ENCODE measurements at places on chromosomes 2 and 18.

DNA sequence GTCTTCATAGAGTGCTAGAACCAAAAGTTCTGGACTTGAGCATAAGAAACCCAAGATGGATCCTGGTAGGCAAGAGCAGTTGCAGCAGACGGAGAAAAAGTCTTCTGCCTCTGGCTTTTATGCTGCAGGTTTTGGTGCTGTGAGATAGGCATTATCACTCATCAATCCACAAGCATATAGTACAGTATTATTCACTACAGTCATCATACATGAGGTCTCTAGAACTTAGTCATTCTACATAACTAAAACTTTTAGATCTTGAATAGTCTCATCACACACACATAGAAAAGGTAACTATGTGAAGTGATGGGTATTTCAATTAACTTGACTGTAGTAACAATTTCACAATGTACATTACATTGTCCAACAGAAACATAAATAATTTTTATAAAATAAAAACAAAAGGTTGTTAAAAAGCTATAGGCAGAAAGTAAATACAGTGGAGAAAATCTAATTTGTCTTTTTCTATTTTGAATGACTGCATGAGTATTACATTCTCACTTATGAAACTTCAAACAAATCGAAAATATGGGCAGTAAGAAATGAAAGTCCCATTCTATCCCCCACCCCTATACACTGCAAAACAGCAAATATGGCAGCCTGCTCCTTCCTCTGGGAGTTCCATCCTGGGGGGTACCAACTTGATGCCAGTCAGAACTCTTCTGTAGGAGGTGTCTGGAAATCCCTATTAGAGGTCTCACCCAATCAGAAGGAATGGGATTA, 534.3 kb upstream of the ACVR2A start:
- DNase-seq: no peak

DNA sequence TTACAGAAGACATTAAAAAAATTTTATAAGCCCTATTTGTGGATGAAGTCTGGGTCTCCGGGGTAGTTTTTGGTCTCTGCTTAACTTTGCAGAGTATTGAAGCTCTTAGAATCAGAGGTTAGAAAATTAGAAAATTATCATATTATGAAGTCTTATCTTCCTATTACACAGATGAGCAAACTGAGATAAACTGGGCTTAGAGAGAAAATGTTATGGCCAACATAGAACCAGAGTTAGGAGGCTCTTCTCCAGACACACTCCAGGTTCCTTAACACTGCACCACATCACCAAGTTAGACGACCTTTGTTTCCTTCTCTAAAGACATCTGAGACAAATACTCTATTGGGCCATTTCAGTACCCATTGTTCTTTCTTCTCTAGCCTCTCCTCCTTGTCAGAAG, 36.7 kb upstream of the NEB start:
- no peak for DNase-seq

DNA sequence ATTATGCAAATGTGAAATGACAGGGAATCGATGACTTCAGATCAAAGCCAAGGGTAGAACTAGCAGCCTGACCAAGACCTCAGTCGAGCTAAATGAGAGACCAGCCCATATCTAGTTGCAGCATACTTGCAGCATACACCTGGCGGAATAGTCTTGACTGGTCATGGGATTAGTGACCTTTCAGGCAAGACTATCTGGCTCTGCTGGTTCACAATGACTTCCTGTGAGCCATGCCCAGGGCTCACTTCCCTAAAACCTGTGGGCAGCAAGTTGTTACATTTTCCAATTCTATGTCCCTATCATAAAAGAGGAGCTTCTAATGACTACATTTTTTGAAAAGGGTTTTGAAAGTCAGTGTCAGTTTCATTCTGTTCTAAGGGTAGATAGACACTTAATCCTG, 1624.9 kb upstream of the CELF4 start:
- no peak for DNase-seq

- no peak for DNase-seq
Measured at GRCh38 chr2:28160986-28161425, 231.7 kb upstream of the FOSL2 start.

DNA sequence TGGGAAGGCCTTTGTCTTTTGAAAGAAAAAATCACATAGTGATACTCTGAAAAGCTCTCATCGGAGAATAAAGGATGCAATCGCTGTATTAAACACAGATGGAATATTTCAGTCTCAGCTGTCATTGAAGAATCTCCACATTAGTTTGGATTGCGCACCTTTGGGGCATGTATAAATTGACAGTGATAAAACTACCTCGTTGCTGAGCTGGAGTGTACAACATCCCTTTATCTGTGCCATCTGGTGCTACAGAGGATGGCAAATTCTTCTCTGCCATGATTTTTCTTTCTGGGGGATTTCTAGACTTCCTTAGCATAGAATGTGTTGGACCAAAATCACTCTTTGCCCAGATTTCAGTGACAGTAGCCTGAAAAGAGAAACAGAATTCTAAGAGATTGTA, 185.3 kb downstream of the PARD3B start:
- DNase-seq: no peak

DNA sequence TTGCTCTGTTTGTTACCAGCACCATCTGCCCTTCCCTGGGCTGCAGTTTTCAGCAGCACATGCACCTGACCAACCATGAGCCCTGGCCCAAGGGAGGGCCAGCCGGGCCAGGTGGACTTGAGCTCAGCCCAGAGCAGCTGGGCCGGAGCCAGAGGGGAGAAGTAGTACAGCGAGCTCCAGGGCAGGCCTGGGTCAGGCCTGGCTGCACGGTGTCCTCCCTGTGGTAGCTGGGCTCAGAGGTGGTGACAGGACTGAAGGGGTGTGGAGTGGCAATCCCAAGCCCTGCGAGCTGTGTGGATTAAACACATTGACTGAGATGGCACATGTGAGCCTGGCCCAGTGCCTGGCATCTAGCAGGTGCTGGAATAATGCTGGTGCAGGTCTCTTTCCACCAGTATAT, 222.2 kb downstream of the GLI2 start:
- DNase-seq: no peak

DNA sequence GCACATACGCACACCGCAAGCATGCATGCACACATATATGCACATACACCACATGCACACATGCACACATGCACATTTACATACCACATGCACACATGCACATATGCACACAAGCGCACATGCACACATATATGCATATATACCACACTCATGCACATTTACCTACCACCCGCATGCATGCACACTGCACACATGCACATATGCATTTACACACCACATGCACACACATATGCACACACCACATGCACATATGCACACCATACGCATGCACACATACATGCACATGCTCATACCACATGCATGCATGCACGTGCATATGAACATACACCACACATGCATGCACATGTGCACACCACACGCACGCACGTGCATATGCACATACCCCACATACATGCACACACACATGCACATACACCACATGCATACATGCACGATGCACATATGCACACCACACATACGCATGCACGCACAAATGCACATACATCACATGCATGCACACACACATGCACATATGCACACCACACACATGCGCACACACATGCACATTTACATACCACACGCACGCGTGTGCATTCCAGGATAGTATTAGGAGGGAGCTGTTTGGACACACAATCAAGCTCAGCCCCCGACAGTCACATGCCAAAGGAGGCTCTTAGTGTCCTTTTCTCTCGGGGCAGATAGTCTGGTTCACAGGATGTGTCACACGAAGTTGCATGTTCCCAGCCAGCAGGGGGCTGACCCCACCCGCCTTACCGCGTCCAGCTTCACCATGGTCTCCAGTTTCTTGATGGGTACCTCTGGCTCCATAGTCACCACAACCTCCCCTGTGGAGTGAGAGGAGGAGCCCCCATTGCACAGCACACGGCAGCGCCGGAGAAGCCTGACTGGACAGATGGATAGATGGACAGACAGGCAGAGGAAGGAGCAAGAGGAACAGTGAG, 5.9 kb downstream of the OTOF start:
- DNase-seq: no peak

DNA sequence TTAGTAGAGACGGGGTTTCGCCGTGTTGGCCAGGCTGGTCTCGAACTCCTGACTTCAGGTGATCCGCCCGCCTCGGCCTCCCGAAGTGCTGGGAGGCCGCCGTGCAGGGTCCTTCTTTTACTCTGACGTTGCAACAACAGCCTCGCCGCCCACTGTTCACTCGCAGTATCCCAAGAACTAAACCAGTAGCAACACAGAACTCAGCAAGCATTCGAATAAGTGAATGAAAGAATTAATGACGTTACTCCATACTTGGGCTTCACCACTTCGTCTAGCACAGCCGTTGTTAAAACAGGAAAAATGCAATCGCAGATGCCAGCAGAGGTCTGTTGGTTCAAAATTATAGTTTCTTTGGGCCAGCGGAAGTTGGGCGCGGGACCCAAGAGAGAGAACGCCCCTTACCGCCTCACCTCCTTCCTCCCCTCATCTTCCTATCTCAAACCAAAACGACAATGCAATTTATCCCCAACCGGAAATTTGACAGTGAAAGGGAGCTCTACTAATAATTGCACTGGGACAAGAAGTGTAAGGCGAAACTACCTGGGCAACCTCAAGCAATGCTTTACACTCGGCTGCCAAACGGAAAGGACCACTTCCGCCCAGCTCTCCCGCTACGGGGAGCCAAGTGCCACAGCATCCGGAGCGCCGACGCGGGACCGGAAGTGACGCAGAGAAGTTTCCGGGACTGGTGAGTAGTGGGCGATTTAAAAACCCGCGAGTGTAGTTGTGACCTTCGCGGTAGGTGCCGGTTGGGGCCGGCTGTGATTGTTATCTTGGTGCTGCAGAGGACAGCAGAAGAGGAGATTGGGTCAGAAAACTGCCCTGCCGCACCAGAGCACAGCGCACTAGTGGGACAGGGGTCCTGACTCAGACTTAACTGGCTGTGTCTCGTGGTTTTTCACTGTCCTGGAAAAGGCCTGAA, at the start of the genes NIF3L1 and PPIL3:
Gene NIF3L1 (plus strand): TSS at position 668 of the 922 bp plus-strand sequence. CDS start 2,573 bp downstream, outside the sequence.
Gene PPIL3 (minus strand): TSS at position 374 of the 922 bp plus-strand sequence. CDS start 1,462 bp downstream, outside the sequence.
- DNase-seq: peak; percentile 99

GRCh38 chr2:219637842-219638185, 10.4 kb downstream of the SLC4A3 start:
- DNase-seq: no peak

- DNase-seq: no peak
Measured at GRCh38 chr2:15846626-15847025, 93.7 kb upstream of the MYCN start.

DNA sequence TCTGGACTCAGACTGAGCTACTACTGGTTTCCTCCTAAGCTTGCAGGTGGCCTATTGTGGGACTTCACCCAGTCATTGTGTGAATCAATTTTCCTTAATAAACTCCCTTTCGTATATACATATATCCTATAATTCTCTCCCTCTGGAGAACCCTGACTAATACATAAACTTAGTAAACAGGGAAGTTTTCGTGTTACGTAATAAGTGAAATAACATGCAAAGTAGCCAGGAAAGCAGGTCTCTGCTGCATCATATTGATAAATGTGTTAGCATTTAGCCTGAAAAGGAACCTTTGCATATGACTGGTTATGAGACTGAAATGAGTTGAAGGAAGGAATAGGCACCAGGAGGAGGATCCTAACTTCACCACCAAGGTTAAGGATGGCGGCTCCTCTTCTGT, 527.2 kb upstream of the FAM98A start:
- no peak for DNase-seq

DNA sequence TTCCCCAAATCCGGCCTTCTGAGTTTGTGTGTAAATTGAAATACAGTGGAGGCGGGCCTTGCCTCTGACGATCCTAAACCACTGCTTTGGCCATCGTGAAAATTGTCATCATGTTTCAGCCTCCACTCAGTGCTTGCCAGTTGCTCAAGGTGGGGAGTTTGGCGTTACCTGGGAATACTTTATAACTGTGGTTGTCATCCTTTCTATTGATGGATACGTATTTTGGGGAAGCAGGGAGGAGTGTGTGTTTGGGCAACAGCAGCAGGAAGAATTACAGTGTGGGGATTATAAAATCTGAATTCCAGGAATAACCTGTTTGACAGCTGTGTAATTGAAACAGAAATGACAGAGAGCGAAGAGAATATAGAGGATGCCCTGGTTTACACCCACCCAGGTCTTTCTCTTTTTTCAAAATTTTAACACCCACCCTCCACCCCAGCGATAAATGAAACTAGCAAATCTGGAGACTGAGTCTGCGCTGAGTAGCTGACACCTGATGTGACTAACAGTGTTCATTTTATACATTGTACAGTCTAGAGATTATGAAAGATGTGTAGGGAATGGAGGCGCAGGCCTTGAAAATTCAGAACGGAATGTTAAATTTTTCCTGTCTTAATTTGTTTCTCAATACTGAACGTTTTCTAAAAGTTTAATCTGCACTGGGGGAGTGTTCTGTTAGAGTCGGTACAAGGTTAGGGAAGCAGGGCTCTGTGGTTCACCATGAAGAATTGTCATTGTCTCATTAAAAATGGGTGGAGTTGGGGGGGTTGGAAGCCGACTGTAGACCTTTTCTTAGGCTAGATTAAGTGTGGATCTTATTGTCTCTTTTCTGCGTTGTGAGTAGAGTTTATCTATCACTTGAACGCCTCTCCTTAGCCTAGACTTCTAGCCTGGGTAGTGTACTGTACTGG, 1.6 kb downstream of the MAP4K4 start:
- no peak for DNase-seq

DNA sequence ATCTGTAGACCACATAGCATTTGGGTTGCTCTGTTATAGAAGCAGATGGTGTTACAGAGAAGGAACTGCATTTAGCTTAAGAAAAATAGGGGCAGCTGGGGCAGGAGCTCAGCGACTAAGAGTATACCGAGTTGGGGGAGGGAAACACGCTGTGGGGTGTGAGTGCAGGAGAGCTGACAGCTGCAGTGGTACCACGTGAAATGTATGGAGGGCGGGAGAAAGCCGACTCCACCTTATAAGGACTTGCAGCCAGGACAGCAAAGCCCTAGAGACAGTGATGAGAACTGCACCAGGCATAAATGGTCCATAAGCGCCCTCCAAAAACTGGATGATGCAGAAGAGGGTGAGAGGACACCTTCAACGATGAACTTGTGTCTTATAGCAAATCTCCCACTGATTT, 237.6 kb downstream of the PRKCE start:
- DNase-seq: no peak

DNA sequence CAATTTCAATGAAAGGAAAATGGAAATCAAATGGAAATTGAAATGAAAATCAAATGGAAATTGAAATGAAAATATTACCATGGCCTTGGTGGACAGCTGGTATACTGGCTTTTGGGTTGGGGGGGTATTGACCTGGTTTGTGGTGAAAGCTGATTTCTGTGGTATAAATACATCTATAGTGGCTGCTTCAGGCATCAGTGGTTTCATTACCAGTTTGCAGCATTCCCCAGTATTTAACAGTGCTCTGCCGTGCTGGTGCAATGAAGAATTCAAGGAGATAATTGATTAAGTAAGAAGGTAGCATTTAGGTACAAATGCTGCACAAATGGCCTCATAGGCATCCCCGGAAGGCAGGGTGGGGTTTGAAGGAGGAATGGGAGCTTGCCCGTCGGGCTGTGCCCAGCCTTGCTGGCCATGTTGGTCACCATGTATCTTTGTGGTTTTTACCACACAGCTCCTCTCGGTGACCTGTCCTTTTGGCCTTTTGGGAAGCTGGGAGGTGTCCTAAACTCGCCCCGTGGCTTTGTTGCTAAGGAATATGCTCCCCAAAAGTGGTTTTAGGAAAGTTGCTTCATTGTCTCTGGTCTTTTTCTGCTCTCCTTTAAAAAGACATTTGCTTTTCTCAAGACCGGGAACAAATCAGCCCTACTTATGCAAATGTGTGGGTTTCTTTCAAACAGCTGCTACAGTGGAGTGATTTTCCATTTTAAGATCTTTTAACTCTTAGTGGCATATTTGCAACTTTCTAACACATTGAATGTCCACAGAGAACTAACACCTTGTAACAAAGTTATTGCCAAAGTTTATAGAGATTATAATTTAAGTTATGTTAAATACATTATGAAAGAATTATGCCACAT, 28.6 kb downstream of the SNTG2 start:
- DNase-seq: no peak

GRCh38 chr2:61550375-61551209, 12.4 kb upstream of the XPO1 start:
- no peak for DNase-seq

All from SW 1271 (cell line).